ENCODE measurements at places on chromosomes 5 and 9. TPM values are rescaled to one million over a fixed set of nuclear protein-coding genes. Genes with fewer than 3 reads are reported as not detected.

MUSK gene
- polyA plus RNA-seq: 14.6 TPM

IRX1 gene
- polyA plus RNA-seq: 0.28 TPM

C9 gene
- polyA plus RNA-seq: 0.22 TPM

AIF1L gene
- 27.8 TPM for polyA plus RNA-seq

MARCHF3 gene
- 7.8 TPM for polyA plus RNA-seq

IL7R gene
- polyA plus RNA-seq: 2.4 TPM

NRG2 gene
- 1.5 TPM for polyA plus RNA-seq
